Glutamatergic neuron (in vitro differentiated cells): ENCODE measurements at places on chromosomes 2 and 18.
A peak's percentile ranks its signal among the peaks of the same experiment; 100 is the strongest.

DNA sequence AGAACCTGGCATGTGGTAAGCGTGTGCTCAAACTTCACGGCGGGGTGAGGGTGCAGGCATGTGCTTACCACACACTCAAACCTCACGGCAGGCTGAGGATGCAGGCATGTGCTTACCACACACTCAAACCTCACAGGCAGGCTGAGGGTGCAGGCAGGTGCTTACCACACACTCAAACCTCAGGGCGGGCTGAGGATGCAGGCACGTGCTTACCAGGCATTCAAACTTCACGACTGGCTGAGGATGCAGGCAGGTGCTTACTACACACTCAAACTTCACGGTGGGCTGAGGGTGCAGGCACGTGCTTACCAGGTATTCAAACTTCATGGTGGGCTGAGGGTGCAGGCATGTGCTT lies 105.0 kb upstream of the ALKAL2 start:
- DNase-seq, result no peak

DNA sequence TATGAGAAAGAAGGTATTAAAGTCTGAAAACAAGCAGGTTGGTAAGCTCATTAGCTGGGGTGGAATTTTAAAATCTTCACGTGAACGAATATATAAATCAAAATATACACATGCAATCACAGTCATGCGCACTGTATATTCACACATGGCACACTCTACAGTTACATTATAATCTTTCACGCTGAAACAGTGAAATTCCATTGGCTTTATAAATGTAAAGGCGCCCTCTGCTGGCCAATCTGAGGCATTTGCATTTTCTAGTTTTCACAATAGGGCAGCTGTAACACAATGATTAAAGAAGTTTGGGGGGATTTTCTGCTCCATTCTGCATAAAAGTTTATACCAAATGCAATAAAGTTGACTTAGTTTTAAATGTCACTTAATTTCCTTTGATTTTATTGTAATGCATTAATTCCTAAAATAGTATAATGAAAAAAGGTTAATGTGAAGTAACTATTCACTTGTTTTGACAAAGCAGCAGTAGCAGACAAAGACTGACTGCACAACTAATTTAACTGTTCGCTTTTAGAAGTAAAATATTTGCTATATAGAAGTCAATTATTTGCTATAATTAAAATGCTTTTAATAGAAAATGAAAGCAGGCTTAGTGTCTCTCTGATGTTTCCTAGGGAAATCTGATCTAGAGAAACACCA lies 17.2 kb downstream of the IFIH1 start:
- peak; percentile 48 for DNase-seq

- DNase-seq, result no peak
These were observed 69.0 kb downstream of the BABAM2 start for GRCh38 chr2:27959496-27959895.

DNA sequence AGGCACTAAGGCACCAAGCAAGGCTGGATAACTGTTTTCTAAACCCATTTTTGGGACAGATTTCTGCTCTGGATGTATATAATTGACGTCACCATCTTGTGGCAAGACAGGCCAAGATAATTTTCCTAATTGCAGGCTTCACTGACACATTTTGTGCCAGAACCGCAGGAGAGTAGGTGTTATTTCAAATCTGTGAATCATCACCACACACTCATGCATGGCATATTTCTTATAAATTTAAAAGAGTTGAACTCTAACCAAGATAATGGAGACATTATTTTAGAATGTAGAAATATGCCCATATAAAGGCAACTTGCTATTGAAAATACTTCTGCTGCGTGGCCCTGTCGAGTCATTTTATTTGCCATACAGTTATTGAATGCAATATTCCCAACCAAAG lies 68.3 kb upstream of the ACYP2 start:
- no peak for DNase-seq

GRCh38 chr2:60371681-60372080 lies 181.8 kb downstream of the BCL11A start:
- DNase-seq, result no peak

- DNase-seq, result no peak
These were observed 78.5 kb downstream of the ACAA2 start for GRCh38 chr18:49734836-49735235.

GRCh38 chr2:168119515-168120141 lies 127.8 kb downstream of the STK39 start:
- no peak for DNase-seq

DNA sequence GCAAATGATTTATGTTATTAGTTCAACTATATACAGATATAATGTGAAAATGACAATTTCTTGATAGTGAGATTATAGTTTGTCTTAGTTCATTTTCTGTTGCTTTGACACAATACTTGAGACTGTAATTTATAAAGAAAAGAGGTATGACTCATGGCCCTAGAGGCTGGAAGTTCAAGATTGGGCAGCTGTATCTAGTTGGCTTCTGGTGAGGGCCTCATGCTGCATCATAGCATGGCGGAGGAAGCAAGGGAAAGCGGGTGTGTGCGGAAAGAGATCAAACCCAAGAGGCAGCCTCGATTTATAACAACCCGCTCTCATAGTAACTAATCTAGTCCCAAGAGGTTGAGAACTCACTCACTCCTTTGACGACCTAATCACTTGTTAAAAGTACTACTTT lies 11.4 kb downstream of the PLEKHA3 start:
- DNase-seq, result no peak

GRCh38 chr2:105443617-105444598 lies 45.1 kb upstream of the FHL2 start:
- no peak for DNase-seq

GRCh38 chr2:177188482-177189469 lies 23.8 kb upstream of the HNRNPA3 start:
- no peak for DNase-seq

DNA sequence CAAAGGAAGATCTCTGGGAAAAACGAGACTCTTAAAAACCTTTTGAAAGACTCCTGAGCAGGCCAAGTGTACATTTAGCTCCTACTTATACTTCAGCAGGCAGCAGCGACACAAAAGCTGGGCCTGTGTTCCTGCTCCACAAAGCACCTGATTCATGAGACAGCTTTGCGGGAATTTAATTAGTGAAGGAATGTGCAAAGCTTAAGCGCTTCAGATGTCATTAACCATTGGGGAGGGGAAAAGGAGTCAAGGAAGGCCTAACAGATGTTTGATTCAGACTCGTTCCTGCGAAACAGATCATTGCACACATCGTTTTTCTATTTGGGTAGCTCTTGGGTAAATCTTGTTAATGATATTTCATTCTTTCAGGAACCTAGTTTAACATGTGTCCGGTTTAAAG lies 125.9 kb downstream of the MAIP1 start:
- DNase-seq, result no peak

DNA sequence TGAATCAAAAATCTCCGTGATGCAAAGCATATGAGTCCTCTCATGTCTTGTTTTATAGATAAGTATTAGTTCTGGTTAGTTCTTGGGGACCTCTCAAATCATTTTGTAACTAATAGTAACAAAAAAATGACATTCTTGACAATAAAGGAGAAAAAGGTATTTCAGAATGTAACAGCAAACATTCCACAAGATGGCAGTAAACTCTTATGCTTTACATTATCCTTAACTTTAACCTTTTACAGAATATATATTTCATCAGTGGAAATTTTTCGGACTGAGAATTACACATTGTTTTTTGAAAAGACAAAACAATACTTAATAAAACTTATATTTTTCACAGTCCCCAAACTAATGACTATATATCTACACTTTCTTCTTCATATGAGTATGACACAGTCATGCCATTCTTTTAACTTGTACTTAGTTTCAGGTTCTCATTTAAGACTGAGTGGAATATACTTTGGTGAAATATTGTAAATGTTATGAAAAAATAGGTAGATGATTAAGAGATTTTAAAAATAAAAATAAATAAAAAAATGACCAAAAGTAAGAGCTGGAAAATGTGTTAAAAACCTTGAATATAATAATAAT lies 142.9 kb upstream of the NXPH2 start:
- no peak for DNase-seq

- no peak for DNase-seq
These were observed 50.1 kb downstream of the ITGAV start for GRCh38 chr2:186639939-186640338.

GRCh38 chr2:187552828-187553681 lies 1.2 kb downstream of the TFPI start:
- no peak for DNase-seq

DNA sequence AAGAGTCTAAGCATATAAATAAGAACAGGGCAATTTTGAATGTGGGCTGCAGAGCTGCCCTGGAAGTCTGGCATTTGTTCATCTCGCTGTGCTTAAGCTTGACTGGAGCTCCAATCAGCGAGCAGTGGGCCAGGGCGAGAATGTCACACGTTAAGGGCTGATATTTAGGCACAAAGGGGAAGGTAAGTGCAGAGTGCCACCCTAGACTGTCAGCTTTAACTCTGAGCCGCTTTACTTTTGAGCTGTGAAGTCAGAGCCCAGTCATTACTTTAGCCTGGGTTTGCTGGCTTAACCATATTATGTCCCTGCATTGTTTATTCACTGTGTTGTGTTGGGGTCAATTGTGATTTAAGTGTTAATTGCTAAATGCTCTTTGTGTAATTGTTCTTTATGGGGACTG lies 236.1 kb upstream of the SIX3 start:
- DNase-seq, result no peak

GRCh38 chr2:212416086-212416485 lies 122.5 kb downstream of the ERBB4 start:
- no peak for DNase-seq

GRCh38 chr18:22194151-22194598 lies 24.8 kb downstream of the GATA6 start:
- no peak for DNase-seq

- DNase-seq, result no peak
These were observed 241.3 kb downstream of the PAX3 start for GRCh38 chr2:222057347-222058073.

DNA sequence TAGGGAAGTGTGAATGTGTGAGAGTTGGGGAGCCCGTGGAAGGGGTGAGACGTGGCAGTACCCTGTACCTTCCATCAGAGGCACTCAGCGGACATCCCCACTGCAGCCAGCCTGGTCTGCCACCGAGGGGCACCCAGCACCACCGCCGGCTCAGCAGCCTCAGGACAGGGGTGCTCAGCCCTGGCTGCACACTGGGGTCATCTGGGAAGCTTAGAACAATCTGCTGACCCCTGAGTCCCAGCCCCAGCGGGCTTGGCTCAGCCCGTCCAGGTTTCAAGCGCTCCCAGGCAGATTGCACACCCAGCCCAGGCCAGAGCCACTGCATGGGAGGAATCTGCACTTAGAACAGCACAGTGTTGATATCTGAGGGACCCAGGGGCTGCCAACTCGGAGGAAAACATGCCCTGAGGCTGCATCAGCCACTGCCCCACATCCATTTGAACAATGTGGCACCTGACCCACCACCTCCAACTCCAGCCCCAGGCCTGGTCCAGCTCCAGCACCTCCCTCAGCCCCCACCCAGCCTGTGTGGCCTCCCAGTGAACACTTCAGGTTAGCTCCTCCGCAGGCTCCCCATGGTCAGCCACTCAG lies 147.1 kb upstream of the OTOS start:
- DNase-seq, result no peak

DNA sequence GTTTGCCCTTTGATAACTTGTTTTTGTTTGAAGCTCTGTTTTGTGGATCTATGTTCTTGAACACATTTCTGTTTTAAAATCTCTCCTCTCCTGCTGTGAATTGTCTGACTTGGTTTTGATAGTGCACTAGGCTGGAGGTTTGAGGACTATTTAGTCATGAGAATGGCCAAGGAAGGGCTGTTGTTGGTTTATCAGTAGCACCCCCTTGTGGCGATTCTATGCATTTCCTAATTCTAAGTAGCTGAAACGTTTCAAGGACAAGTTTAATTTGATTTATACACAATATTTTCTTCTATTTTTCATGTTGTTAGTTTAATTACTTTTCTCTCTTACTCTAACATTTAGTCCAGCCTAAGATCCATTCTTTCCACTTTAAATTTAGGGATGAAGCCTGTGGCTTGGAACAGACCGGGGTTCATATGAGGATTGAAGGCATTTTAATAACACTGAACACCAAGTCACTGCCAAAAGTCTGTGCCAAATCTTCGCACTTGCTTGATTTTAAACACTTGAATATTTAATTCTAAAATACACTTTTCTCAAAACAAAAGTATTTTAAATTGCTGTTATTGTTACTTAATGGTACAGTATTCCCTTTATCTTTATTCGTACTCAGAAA lies 166.0 kb downstream of the SOCS6 start:
- DNase-seq, result no peak

DNA sequence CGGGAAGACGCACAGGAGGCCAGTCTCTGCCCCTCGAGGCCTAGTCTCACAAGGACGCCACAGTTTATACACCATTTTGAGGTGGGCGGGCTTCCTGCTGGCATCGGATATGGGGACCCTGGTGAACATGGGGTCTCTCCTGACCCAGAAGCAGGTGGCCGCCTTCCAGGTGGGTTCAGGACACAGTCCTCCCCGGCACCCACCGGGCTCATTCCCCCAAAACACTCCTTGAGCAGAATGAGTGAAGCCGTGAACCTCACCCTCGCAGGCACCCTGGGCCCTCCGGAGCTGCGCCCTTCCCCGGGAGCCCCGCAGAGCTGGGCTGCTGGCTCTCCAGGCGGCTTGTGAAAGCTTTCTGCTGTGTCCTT lies 6.5 kb downstream of the NFATC1 start:
- peak; percentile 15 for DNase-seq

DNA sequence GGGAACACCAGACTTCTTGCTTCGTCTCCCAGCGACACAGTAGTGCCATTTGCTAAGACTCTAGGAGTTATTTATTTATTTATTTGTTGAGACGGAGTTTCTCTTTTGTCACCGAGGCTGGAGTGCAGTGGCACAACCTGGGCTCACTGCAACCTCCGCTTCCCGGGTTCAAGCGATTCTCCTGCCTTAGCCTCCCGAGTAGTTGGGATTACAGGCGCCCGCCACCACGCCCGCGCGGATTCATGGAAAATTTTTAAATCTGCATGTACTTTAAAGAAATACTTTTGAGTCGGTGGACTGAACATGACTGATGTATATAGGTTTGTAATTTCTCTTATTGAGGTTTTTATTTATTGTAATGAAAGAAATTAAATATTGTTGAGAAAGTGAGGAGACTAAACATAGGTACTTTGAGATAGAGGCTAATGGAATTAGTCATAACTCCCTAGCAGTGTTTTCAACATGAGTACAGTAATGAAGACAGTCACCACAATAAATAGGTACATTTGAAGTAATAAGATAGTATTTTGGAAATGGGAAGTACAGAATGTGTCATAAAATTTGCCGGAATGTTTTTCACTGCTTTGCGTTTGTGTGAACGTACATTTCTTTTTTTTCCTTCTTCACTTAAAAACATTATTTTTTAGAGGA lies 983 bp downstream of the MTX2 start:
- no peak for DNase-seq

- no peak for DNase-seq
These were observed 120.2 kb downstream of the FEZ2 start for GRCh38 chr2:36477746-36478145.

GRCh38 chr2:28366496-28367282 lies 26.0 kb upstream of the FOSL2 start:
- no peak for DNase-seq

DNA sequence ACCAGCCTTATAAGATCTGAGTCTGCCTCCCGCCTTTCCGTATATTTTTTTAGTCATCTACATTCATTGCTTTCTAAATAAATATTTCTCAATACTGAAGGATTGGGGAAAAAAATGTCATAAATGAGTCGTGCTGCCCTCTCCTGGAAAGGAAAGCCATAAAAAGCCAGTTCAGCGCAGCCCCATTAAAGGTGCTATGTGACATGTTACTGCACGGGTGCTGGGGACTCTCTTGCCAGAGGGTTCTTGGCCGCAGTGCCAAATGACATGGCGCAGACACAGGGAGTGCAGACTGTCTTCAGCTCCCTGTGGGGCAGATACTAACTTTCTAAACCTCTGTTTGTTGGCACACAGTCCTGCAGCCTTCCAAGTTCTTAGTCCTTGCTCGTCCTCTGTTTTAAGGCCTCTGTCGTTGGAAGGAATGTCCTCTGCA lies 53.7 kb upstream of the MAP3K20 start:
- no peak for DNase-seq
